ENCODE measurements at places on chromosomes 12 and 14.

GRCh38 chr12:52779914-52780313 is 2.8 kb upstream of the KRT76 start:
- DNase-seq = no peak

DNA sequence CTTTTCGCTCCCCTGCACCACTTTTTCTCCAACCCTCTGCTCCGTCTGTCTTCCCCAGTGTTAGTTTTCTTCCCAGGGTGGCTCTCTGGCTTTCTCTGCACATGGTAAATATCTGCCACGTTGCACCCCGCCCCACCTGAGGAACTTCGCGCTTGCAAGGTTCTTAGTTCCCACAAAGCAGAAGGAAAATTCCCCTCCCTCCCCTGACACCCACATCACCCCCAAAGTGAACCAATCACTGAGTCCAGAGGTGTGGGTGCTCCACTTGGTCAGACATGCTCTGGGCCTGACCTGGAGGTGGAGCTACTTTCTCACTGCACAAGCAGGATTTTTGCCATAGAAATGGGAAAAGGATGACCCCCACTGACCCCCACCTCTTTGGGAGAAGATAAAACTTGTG is 415.0 kb downstream of the FUT8 start:
- no peak for DNase-seq

DNA sequence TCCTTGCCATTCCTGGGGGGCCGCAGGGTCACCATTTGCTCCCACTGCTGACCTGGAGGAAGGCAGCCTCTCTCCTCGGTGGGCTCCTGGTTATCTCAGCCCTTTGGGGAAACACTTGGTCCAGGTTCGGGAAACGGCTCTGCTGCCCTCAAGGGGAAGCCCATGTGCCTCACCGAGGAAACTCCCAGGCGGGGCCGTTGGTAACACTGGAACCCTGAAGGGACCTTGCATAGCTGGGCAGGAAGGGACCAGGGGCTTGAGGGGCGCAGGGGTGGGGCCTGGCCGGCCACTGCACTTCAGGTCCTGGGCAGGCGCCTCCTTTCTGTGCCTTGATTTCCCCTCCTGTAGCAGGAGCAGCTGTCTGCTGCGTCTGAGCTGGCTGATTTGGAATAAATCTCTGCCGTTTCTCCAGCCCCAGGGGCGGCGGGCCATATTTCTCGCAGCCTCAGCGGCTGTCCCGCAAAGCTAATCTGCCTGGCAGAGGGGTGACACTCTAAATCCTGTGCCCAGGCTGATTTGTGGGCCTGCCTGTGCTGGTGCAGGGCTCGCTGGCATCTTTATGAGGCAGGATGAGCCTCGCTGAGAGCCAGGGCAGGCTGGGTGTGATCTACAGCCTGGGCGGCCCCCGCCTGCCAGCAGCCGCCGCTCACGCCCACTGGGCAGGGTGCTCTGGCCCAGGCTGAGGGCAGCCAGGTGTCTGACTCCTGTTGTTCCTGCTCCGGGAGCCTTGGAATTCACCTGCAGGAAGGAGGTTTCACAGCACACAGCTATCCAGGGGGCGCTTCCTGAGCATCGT is 49.7 kb downstream of the KIF26A start:
- DNase-seq = no peak

DNA sequence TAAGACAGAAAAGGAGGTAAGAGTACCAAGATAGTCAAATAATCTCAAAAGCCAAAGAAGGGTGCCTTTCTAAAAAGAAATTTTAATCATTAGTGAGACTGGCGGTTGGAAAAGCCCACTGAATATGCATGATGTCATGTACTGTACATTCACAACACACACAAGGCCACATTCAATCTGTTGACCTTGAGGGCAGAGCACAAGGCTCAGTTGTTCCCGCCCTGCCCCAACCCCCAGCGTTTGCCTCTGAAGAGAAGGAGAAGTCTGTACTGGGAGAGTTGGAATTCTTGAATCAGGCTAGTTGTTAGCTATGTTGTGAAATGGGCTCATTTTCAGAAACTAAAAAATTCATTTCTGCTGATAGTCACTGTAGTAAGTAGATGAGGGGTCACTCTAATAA is 50.2 kb upstream of the NID2 start:
- DNase-seq = no peak

- DNase-seq = no peak
Observed at GRCh38 chr12:107748472-107748871, 12.5 kb downstream of the PRDM4 start.

- DNase-seq = no peak
Observed at GRCh38 chr12:30863839-30864238, 62.7 kb upstream of the TSPAN11 start.

- no peak for DNase-seq
Observed at GRCh38 chr14:99802301-99803105, 9.3 kb downstream of the EML1 start.

DNA sequence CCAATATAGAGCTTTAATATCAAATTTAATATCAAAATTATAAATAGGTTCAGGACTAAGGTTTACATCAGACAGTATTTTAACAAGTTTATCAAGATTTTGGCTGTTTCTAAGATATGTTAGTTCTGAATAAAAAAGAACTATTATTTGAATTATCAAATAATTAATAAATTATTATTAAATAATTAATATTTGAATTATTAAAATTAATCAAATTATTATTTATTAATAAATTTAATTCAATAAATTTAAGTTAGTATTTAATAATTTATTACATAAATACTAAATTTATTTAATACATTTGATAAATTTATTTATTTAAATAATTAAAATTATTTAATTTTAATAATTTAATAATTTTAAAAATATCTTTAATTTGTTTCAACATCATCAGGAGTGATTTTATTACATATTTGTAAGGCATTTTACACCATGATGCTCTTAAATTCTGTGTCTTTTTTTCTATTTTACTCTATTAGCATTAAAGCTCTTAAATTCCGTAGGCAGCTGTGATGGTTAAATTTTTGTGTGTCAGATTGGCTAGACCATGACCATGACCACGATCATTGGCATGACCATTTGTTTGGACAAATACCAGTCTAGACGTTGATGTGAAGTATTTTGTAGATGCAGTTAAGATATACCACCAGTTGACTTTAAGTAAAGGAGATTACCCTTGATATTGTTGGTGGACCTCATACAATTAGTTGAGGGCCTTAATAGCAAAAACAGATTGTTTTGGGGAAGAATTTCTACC is 82.6 kb downstream of the BBS10 start:
- DNase-seq = no peak

GRCh38 chr14:47863441-47863840 is 188.0 kb upstream of the MDGA2 start:
- DNase-seq = no peak

- no peak for DNase-seq
Observed at GRCh38 chr12:94123127-94123526, 25.2 kb upstream of the PLXNC1 start.

GRCh38 chr14:29752221-29752923 is 175.3 kb downstream of the PRKD1 start:
- no peak for DNase-seq

- no peak for DNase-seq
Observed at GRCh38 chr14:98622208-98623051, 649.6 kb downstream of the BCL11B start.

- no peak for DNase-seq
Observed at GRCh38 chr12:10571141-10571540, 42.3 kb downstream of the MAGOHB start.

DNA sequence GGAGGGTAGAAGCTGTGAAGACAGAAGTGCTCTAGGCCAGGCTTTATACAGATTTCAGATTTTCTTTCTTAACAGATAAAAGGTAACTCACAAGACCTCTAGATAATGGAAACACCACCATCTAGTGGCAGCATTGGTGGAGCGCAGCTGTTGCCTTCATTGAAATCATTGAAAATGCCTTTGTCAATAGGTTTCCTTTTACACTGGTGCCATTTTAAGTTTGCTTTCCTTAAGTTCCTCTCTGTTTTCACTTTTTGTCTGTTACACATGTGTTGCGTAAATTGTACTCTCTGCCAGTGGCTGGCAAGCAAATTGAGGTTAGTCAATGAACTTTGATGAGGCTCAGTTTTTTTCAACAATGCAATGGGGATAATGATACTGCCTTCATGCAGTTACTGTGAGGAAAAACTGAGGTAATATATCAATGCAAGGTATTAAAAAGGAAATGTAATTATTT is 31.1 kb downstream of the ALDH1L2 start:
- peak; percentile 70 for DNase-seq

- DNase-seq = no peak
Observed at GRCh38 chr14:88256997-88257950, 65.8 kb downstream of the KCNK10 start.

DNA sequence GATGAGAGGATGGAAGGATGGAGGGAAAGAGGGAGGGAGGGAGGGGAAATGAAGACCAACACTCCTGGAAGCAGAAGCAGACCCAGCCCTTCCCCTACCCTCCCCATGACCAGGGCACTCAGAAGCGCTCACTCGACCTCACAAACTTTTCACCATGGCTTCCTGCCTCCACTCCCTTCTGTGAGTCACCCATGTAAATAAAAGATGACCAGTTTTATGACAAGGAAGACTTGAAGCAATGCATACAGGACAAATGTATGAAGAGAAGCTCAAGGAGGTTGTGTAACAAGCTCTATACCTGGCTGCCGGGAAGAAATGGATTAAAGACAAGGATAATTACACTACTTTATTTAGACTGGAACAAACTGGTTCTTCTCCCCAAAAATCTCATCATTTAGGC is 63.8 kb downstream of the CDC42BPB start:
- no peak for DNase-seq

GRCh38 chr12:43349863-43350262 is 202.1 kb downstream of the ADAMTS20 start:
- DNase-seq = no peak

DNA sequence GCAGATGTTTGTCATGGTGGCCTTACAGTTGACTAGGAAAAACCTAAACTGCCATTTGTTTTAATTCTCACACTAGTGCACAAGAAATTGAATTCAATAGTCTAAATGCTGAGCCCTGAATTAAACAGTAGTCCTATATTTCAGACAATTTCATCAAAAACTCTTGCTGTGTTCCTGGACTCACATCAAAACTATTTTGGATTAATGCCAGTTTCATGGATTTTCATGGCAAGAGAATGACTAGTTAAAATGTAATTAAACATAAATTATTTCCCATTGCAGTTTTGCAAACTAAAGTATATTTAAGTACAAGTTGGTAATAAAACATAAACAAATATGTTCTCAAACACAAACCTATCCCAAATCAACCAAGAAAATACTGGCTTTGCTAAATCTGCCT is 468.0 kb upstream of the PRICKLE1 start:
- DNase-seq = no peak

DNA sequence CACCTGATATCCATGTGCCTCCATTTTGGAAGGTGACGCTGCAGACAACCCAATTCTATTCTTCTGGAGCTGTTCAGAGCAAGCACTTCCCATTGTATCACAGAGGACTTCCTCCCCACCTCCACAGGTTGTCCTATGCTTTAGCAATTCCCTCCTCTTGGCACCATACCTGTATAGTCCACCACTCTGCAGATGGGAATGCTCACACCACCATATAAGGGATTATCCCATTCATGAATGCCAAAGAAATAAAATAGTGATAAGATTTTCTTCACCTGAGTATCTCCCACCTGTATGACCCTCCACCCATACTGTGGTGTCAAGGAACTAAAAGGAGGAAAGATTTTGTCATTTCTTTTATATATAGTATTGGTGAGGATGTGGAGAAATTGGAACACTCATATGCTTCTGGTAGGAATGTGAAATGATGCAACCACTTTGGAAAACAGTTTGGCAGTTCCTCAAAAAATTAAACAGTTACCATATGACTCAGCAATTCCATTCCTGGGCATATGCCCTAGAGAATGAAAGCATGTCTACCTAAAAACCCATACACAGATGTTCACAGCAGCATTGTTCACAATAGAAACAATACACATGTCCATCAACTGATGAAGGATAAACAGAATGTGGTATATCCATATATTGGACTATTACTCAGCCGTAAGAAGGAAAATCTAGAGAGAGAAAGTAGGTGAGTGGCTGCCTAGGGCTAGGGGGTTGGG is 75.2 kb downstream of the FIGNL2 start:
- DNase-seq = no peak

DNA sequence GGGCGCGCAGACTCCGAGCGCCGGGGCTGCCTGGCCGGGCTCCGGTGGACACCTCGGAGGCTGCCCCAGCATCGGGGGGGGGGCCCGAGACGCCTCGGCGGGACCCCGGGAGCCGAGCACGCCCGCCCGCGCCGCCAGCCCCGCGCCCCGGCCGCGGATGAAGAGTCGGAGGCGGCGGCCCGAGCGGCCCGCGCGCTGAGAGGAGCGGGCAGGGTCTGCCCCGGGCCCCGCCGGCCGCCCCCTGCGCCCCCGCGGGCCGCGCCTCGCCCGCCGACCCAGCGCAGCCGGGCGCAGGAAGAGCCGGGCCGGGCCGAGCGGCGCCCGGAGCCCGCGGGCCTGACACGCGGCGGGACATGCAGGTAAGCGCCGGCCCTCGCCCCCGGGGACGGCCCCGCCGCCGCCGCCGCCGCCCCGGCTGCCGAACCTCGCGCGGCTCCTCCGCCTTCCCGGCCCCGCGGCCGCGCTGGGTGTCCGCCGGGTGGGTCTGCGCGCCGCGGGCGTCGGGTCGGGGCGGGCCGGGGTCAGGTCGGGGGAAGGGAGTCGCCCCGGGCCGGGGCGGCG is 63.7 kb downstream of the FBXL14 start:
- DNase-seq = no peak

DNA sequence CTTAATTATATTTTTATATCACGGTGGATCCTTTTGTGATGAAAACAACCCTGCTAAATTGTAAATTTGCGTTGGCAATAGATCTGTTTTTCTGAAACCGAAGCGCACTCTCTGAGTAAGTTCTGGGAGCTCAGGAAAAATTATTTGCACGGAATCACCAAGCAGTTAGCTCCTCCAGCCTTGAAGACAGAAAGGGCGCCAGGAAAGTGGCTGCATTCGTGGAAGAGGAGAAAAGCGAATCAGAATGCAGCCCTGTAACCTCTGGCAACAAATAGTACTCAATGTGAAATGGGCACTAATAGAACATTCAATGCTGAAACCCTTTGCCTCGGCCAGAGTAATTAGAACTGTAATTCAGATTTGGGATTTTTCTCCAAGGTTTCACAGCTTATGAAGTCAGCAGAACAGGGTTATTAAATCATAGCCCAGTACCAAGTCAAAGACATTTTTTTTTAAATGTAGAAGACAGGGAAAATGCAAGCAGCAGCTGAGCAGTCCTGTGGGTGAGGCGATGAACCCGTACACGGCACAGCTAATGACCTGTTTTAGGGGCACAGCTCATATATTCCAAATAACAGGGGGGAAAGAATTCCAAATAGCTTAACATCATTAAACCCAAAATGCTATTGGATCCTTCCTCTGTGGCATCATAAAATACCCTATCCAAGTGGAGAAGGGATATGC is 251.4 kb downstream of the EGLN3 start:
- DNase-seq = no peak

DNA sequence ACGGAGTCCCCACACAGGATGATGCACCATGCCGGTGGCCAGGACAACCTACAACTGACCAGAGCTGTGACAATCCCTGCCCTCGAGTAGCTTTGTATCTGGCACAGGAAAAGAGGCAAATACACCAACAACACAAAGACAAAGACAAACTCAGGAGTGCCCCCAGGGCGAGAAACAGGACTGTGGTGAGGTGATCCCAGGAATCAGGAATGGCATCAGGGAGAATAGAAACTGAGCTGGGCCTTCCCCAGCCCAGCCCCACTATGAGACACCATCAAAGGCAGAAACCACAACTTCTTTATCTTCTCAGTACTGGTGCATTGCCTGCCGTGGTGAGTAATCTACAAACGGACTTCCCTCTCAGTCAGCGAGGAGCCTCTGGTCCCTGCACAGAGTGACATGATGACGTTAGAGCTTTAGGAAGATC is 157.7 kb downstream of the TTC7B start:
- peak; percentile 30 for DNase-seq

- DNase-seq = no peak
Observed at GRCh38 chr14:54354096-54354495, 42.7 kb upstream of the CDKN3 start.
